ENCODE measurements at places on chromosomes 1 and 21.
A peak's percentile ranks its signal among the peaks of the same experiment; 100 is the strongest.

- DNase-seq, result no peak
These were observed 3.0 kb downstream of the NFIA start for GRCh38 chr1:61085206-61085982.

GRCh38 chr1:200979574-200980451 is 43.7 kb downstream of the KIF21B start:
- DNase-seq, result peak; percentile 58

GRCh38 chr1:168371477-168371876 is 90.8 kb downstream of the TBX19 start:
- no peak for DNase-seq

DNA sequence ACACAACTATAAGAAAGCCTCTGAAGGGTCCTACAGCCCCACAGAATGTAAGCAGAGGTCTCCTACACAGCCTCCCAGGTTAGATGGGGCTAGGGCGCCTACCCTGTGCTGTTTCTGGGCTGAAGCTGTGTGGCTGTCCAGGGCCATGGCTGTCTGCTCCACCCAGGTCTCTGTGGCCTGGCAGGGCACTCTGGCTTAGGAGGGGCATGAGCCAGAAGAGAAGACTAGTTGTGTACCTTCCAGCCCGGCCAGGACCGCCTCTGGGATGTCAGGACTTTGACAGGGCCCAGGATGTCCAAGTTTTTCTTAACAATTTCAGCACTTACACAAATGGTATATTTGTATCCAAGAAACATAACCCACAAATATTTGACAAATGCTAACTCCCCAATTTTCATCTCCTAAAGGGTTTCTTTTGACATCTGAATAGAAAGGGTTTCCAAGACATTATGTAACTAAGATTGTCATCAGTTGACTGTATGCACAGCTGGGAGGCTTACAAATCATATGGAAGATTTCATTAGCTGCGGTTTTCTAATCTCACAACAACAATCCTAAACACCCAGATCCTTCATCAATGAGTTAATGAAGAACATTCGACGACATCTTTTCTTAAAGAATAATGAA is 80.5 kb downstream of the HSF2BP start:
- no peak for DNase-seq

GRCh38 chr1:165840423-165840822 is 13.0 kb downstream of the UCK2 start:
- DNase-seq, result no peak

DNA sequence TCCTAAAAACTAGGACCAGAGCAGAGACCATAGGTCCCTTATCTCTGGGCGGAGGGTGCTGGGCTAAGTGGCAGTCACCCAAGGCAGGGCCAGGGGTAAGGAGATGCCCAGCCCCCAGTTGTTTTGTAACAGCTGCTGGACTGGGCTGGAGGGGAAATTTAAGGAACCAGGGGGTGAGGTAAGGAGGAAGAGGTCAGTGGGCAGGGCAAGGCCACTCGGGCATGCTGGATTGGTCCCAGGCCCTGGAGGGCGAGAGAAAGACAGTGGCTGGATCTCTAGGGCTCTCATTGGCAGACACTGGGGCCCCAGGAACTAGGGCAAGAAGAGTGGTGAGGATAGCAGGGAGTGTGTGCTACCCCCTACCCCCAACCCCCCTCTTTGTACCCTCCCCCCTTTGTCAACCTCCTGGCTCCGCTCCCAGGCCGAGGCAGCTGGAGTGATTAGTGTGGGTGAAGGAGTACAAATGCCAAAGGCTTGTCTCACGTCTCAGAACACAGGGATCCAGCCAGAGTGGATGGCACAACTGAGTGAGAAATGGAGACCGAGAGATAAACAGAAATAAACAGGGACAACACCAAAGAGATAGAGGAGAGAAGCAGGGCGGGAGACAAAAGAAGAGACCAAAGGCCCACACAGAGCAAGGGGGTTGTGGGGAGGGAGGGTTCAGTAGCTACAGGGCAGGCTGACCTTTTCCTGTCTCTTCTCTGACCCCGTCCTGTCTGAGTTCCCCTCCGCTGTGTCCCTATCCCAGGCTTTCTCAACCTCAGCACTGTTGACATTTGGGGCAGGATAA is 20.5 kb upstream of the THRAP3 start:
- DNase-seq, result no peak

DNA sequence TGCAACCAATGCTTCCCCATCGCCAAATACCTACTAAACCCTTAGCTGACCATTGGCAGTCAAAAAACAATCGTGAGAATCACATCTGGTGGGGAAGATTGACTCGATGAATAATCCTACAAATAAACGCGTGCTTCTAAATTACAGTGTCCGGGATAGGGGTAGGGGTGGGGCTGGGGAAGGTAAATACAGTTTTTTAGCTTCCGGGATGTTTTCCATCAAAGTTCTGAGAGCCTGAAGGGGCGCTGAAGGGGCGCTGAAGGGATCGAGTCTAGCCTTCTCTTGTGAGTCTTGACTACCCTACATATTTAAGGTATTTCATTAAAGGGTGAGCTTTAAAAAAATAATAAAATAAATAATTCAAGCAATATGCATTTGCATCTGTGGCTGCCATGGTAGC is 40.5 kb downstream of the RRAGC start:
- no peak for DNase-seq

- no peak for DNase-seq
These were observed 310.3 kb upstream of the VAMP3 start for GRCh38 chr1:7460807-7461206.

GRCh38 chr21:36415375-36415774 is 30.2 kb downstream of the CHAF1B start:
- no peak for DNase-seq

GRCh38 chr1:181141431-181141910 is 53.0 kb downstream of the IER5 start:
- DNase-seq, result peak; percentile 49

GRCh38 chr21:43203591-43203990 is 34.8 kb downstream of the CRYAA start:
- DNase-seq, result no peak

DNA sequence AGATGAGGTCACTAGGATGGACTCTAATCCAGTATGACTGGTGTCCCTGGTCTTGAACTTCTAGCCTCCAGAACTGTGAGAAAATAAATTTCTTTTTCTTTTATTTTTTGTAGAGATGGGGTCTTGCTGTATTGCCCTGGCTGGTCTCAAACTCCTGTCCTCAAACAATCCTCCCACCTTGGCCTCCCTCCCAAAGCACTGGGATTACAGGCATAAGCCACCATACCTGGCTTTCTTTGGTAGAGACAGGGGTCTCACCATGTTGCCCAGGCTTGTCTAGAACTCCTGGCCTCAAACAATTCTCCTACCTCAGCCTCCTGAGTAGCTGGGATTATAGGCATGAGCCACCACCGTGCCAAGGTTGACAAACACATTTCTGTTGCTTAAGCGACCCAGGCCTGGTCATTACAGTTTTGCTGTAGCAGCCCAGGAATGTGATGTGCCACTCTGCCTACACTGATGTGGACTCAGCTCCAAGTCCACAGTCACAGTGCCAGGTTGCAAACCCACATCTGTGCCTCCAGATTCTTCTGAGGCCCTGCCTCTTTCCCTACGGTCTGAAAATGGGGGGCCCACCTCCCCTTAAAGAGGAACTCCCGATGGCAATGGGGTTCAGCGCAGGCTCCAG is 15.9 kb downstream of the PYCR2 start:
- no peak for DNase-seq

- peak; percentile 15 for DNase-seq
These were observed 82.3 kb downstream of the TBX19 start for GRCh38 chr1:168362991-168363390.

DNA sequence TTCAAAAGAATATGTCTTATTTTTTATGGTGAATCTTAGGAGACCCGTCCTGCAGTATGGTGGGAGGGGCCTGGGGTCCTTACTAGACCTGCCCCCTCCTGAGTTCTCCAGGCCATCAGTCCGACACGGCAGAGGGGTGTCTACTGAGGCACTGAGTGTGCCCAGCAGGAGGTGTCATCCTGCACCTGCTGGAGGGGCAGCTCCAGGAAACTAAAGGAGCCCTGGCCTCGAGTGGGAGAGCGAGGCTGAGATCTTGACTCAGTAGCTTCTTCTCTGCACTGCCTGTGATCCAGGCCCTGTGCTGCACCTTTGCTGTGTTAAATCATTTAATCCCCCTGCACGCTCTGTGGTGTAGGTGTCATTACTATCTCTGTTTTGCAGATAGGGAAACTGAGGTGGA is 587.7 kb downstream of the PTPRU start:
- no peak for DNase-seq

DNA sequence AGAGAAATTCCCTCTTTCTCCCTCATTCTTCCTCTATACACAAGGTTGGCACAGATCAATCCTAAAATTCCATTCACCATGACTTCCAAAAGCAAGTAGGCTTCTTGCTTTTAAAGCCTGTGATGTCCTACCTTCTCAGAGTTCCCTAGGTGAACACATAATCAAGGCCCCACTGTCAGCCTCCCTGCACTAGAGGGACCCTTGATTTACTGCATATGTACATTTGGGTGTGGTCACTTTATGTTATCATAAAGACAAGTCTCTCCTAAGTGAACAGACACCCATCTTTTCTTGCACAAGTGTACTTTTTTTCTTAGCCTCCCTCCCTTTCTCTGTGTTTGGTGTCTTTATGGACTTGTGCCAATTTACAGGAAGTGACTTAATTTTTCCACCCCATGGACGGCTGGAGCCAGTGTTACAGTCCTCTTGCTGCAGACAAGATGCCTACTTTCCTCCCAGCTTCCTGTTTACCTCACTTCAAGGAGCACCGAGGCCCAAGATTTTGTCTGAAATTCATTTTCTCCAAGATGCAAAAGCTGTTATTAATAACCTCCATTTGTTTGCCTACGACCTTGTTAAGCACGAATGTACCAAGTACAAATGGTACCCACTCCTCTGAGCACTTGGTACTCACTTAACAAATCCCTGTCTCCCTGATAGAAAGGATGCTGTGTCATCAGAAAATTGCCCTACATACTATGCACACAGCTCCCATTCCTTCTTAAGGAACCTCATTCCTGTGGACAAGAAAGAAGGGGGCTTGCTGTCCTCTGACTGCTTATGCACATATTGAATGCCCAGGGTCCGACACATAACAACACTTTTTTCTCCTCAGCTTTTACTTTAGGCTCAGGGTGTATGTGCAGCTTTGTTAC is 82.8 kb upstream of the SLC44A3 start:
- no peak for DNase-seq

GRCh38 chr1:181327796-181328195 is 155.5 kb upstream of the CACNA1E start:
- DNase-seq, result no peak

DNA sequence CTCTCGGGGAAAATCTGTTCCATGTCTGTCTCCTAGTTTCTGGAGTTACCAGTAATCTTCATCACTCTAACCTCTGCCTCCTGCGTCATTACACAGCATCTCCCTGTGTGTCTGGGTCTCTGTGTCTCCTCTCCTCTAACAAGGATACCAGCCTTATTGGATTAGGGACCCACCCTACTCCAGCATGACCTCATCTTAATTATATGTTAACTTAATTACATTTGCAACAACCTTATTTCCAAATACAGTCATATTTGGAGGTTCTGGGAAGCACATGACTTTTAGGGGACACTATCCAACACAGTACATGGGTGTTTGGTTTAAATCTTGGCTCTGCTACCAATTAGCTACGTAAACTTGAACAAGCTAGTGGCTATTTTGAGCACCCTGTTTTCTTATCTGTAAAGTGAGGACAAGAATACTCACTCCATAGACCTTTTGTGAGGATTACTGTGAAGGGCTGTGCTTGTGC is 83.9 kb upstream of the SGIP1 start:
- DNase-seq, result no peak

GRCh38 chr1:110056285-110056683 is 14.2 kb downstream of the ALX3 start:
- no peak for DNase-seq

DNA sequence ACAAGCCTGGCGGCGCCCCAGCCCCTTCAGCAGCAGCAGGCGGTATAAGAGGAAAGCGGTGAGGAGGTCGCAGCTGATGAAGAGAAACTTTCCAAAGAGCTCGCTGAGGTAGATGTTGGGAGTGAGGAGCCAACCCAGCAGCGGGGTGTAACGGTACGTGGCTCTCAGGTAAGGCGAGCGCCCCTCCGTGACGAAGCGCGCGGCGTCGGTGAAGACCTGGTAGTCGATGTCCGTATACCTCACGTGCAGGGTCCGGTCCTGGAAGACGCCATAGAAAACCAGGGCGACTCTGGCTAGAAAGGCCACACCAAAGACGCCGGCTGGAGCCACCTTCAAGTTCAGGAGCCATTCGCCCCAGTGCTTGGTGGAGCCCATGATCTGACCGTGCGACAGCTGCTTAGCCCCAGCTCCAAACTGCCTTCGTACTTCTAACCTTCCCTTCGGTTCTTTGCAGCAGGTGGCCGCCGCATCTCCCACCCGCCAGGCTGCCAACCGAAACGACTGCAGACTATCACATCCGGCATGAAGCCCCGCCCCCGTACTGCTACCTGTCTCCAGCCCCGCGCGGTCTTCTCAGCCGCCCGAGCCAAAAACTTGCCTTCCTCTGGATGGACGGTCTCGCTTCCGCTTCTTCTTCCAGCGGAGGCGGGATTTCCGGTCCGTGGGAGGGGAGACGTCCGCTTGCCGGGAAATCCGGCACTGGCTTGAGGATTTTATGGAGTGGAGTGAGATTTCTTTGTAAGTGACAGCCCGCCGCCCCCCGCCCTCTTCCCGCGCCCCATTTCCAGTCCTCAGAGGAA is at the start of gene PIGM:
PIGM (minus strand) TSS at position 626 of the 800 bp plus-strand sequence; CDS start at position 375, 251 bp downstream.
- peak; percentile 90 for DNase-seq
